ENCODE measurements at places on chromosomes 11 and 22.

DNA sequence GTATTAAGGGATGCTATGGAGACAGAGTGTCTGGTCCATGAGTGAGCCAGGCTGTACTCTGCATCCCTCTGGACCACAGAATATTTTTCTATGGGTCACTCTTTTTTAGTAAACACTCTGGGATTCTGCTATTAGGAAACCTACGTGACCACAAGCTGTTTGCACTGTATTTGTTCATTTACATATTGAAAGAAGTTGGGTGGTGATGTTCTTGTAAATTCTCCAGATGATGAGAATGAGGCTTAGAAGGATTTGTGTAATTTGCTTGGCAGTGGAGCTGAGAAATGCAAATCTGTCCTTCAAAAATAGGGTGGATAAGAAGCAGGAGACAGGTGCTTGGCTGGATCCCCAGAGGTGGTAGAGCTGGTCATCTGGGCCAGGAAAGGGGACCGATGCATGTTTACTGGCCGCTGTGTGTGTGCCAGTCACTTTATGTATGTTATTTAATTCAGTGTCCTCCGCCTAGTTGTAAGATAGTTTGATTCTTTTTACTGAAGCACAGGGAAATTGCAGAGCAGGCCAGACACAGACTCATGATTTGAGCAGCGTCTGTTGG is 63.7 kb upstream of the HEPHL1 start:
- DNase-seq, result no peak

- no peak for DNase-seq
Measured at GRCh38 chr11:74459584-74459983, 7.8 kb downstream of the KCNE3 start.

GRCh38 chr22:42945736-42946135 is 69.2 kb downstream of the PACSIN2 start:
- no peak for DNase-seq

DNA sequence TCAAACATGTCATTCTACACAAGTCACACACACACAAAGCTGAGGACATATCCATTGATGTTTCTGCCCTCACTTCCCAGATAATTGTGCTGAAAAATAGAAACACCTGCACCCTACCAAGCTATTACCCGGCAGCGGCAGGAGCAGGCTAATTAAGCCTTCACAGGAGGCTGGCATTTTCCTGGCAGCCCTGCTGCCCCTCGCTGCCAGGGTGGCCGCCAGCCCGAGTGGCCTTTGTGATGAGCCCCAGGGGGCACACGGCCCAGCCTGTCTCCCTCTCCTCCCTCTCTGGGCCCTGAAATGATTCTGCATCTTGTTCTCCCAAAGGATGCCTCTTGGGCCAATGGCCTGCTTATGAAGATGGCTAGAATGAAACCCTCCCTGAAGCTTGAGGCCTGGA is 76.2 kb upstream of the TP53I11 start:
- no peak for DNase-seq

DNA sequence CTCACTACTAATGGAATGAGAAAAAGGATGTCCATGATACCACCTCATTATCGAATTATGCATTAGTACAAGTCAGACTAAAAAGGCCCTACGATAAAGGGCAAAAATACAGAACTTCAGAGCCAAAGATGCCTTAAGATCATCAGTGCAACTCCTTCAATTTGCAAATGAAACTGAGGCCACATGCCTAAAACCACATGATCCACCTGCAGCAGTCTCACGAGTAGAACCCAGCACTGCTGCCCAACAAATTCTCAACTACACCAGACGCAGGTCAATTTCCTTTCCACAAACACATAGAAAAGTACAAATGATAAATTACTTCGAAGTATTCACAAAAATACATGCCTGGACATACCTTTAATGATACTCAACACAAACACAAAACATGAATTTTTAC is 20.1 kb downstream of the KMT5B start:
- no peak for DNase-seq

DNA sequence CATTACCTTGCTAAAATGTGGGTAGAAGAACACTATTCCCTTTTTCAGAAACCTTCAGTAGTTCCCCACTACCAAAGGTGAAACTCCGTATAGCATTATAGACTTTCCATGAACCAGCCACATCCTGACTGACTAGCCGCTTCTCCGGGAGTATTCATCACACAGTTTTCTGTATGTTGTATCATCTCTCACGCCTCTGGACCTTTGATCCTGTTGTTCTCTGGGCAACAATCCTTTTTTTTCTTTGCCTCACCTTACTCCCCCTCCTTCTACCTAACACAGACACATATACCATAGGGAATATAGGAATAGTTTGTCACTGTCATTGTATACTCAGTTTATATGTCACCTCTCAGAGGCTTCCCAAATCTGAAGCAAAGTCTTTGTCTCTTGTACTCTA is 20.8 kb downstream of the ZC3H12C start:
- DNase-seq, result no peak

- DNase-seq, result no peak
Measured at GRCh38 chr11:33507356-33507755, 193.3 kb downstream of the C11orf91 start.

DNA sequence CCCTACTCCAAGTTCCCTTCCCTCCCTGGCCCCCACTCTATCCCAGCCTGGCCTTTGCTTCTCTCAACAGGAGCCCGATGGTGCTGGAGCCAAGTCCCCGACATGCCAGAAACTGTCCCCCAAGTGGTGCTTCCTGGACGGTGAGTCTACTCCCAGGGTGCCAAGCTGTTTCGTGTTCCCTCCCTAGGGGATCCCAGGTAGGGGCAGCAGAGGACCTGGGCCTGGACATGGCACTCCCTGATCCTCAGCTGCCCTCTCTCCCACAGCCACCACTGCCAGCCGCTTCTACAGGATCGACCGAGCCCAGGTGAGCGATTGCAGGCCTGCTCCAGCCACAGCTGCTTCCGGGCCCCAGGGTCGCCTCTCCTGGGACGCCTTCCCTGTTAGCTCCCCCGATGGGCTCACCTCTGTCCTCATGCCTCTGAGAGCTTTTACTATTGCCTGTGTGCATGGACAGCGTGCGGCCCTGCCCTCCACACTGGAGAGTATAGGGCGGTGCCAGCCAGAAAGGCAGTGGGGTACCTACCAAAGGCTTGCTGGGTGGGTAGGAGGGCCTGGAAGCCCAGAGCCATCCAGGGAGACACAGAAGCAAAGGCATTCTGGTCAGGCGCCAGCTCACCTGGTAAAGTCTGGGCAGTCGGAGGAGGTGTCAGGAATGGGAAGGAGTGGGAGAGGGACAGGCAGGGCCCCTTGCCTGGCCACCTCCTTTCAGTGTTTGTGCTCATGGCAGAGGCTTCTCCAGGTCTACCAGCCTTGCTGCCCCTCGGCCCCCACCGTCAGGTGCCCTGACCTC is 5.0 kb upstream of the MDK start:
- no peak for DNase-seq

GRCh38 chr11:46373787-46374740 is 7.4 kb upstream of the MDK start:
- no peak for DNase-seq

DNA sequence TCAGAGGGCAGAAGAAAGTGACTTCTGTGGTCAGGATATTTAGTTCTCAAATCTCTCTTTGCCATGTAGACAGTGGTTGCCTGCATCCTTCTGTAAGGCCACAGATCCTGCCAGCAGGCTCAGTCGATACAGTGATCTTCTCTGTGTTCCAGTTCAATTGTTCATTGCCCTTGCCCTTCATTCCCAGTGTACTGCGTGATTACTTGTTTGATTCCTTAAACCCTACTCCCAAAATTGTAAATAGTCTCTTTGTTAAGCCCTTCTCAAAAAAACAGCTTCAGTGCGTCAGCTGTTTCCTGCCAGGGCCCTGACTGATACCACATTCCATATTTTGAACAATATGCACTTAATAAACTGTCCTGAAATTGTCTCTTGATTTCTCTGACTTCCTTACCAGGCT is 9.3 kb upstream of the TYR start:
- no peak for DNase-seq

GRCh38 chr11:16881074-16881709 is 133.0 kb downstream of the PLEKHA7 start:
- DNase-seq, result no peak

DNA sequence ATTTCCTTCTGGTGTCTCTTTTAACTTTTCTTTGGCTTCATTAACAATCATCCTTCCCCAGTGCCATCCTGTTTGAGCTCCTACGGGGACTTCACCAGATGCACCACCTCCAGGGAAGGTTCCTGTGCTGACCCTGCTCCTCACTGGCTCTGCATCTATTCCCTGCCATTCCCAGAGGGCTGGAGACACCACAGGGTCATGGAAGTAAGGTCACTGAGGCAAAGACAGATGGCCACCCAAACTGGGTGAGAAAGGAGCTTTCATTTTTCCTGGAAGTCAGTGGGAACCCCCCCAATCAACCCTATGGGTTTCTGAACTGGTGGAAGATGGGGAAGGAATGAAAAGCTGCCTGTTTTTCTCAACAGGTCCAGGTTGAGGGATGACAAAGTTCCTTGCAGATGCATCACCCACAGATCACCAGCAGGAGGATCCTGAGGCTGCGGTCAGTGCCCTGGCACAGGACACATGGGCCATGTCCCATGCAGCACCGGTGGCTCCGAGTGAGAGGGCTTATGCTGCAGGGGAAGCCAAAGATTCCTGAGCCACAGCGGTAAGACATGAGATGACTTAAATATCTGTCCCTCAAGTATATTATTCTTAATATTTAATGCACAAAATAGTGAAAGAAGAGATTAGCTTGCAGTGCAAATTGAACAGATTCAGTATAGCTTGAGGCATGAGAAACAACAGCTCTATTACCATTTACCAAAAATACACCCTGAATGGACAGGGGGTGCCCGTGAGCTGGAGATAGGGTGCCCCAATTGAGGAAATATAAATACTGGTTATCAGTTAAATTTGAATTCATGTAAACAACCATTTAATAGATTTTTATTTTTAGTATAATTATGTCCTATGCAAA is 73.0 kb upstream of the VPREB1 start:
- no peak for DNase-seq

- DNase-seq, result no peak
Measured at GRCh38 chr11:8019314-8020243, 32.4 kb downstream of the EIF3F start.

DNA sequence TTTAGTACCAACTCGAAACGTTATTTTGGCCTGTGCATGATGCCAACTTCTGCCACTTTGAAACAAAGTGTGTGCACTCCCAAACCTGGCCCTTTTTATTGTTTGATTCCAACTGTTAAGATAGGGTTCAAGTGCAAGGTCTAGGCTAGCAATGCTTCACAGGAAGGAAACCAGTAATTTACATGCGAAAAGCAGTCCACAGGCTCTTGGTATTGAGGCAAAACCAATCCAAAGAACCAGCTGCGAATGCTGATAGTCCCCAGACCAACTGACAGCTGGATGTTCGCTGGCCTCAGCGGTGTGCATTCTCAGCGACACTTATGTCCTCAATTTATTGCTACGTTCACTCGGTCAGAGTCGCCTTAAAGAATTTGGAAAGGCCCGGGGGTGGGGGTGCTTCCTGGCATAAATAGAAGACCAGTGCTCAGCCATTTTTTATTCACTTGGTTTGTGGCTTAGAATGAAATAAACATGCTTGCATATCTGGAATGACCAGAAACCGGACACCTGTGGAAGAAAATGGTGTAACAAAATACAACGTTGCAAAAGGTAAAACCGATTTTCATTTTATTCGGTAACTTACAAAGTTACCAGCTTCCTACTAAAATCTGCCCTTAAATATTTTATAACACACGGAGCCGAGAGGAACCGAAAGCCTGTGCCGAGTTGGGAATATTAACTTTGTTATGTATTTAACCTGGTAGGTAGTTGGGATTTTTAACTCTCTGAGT is 1.6 kb downstream of the CPT1A start:
- no peak for DNase-seq

GRCh38 chr11:47928426-47928825 is 51.9 kb upstream of the PTPRJ start:
- DNase-seq, result no peak

DNA sequence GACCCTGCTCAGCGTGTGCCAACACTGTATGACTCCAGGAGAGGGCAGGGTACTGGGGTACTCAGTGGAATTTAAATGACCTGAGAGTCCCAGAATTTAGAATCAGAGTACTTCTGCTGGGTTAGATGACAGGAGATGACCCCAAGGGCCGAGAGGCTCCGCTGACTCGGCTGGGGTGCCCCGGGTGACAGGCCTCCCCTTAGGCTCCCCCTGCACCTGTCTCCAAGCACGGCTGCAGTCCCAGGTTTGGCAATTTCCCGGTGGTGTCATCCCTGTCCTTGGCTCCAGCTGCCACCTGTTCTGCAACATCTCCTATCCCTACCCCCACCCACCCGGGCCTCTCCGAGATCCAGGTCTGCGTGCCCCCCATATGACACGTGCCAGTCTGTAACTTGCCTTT is 1.3 kb downstream of the ACTN3 start:
- no peak for DNase-seq

DNA sequence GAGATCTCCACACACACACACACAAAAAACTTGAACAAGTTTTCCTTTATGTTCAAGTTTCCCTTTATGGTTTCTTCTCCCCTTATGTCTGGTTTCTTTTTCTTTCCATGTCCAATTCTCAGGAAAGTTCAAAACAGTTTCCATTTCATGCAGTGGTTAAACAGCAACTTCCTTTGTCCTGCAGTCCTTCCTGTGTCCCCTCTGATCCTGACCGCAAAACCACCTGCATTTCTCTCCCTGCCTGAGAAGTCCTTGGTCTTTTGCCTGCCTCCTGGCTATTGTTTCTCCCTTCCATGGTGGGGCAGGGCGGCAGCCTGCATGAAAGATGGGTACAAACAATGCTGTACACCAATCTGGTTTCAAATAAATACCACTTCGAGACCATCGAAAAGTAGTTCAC is 58.3 kb upstream of the SORL1 start:
- DNase-seq, result no peak

GRCh38 chr11:123371506-123372297 is 58.4 kb upstream of the GRAMD1B start:
- no peak for DNase-seq

DNA sequence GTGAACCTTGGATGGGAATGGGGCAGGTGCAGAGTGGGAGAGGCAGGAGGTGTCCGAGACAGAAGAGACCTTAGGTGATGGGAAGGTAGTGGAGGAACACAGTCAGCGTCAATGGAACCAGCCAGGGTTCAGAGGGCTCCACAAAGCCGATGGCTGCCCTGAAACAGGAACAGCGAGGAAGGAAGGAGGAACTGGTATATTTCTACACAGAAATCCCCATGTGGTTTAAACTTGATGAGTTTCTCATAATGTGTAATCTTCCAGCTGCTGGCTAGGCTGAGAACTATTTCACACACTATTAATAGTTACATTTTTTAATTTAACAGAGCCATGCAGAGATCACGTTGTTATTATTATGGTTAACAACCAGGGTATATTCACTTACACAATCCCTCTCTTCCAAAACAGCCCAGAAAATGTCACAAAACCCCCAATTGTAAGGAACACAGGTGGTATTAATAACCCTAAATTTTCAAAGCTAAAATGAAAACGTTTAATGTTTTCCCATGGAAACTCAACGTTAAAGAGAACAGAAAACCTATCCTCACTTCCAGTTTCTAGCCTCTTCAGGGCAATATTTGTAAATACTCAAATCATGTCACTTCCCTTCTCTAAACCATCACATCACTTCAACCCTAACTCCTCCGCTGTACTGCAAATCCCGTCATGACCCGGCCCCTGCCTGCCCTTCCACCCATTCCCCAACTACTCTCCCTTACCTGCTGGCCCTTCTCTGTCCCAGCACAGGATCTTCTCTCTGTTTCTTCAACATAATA is 74.5 kb upstream of the ARFGAP3 start:
- no peak for DNase-seq
